Esophagus squamous epithelium (tissue), 5 donors: ENCODE measurements at places on chromosomes 7 and 10. TPM values are rescaled to one million over a fixed set of nuclear protein-coding genes. Genes with fewer than 3 reads are reported as not detected.
A peak's percentile ranks its signal among the peaks of the same experiment; 100 is the strongest.

ARF5 gene
- total RNA-seq: 260 TPM

DNA sequence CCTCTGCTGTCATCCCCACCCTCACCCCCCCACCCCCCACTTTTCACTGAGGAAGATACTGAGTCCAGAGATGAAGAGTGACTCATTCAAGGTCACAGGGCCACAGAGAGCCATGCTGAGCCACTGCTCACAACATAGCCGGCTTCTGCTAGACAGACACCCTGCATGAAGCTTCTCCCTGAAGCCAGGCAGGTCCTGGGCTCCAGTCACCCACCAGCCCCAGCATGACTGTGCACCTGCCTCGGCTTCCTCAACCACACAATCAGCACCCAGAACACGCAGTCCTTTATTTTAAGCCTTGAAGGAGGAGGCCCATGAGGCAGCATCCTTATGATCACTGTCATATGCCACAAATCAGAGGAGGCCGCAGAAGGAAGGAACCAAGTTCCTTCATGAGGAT lies 19.2 kb upstream of the PRKAG2 start:
- no peak overlapping the region for H3K4me3 ChIP-seq
- DNase-seq: no peak
- no peaks in the 10 kb centered on the region for H3K27me3 ChIP-seq
- H3K4me1 ChIP-seq: peaks cover 13% of the 10 kb centered on the region
- H3K27ac ChIP-seq: peak overlapping the region; percentile 46

- no peaks in the 10 kb centered on the region for H3K36me3 ChIP-seq
- H3K4me1 ChIP-seq: peaks cover 8% of the 10 kb centered on the region
- peak overlapping the region; percentile 33 for H3K4me3 ChIP-seq
- no peak overlapping the region for H3K27ac ChIP-seq
Measured at GRCh38 chr7:98210513-98211220, 572 bp upstream of the BHLHA15 start.

- no peaks in the 10 kb centered on the region for H3K36me3 ChIP-seq
- H3K27ac ChIP-seq: no peak overlapping the region
- DNase-seq: no peak
- peaks cover 6% of the 10 kb centered on the region for H3K4me1 ChIP-seq
- peaks cover 12% of the 10 kb centered on the region for H3K27me3 ChIP-seq
- no peak overlapping the region for H3K4me3 ChIP-seq
Measured at GRCh38 chr7:132618271-132618955, 42.1 kb upstream of the PLXNA4 start.

DNA sequence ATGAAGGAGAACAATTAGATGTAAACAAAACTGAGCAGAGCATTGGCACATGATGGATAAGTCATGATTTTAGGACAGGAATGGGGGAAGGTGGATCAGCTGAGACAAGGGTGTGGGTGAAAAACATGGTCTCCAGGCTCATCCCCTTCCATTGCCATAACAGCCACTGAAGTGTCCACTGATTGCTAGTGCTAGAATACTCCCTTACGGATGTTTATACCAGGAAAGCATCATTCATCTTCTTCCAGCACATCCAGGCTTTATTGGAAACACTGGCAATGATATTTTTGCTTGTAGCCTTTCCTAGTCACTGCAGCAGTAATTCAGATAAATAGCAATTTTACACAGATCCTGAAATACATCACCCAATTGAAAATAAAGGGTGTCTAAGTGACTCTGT lies 259.5 kb downstream of the PLXDC2 start:
- peaks cover 9% of the 10 kb centered on the region for H3K36me3 ChIP-seq
- no peak for DNase-seq
- H3K4me3 ChIP-seq: no peak overlapping the region
- H3K27me3 ChIP-seq: no peaks in the 10 kb centered on the region

- peaks cover 9% of the 10 kb centered on the region for H3K4me1 ChIP-seq
- no peak overlapping the region for H3K4me3 ChIP-seq
- no peaks in the 10 kb centered on the region for H3K27me3 ChIP-seq
- no peaks in the 10 kb centered on the region for H3K36me3 ChIP-seq
- DNase-seq: no peak
Measured at GRCh38 chr7:135445690-135446089, 64.2 kb downstream of the CNOT4 start.
